ENCODE measurements at places on chromosomes 11 and 22.

- DNase-seq, result no peak
Measured at GRCh38 chr11:70031631-70032469, 46.3 kb upstream of the ANO1 start.

GRCh38 chr11:117601006-117601708, 195.9 kb downstream of the DSCAML1 start:
- DNase-seq, result no peak

DNA sequence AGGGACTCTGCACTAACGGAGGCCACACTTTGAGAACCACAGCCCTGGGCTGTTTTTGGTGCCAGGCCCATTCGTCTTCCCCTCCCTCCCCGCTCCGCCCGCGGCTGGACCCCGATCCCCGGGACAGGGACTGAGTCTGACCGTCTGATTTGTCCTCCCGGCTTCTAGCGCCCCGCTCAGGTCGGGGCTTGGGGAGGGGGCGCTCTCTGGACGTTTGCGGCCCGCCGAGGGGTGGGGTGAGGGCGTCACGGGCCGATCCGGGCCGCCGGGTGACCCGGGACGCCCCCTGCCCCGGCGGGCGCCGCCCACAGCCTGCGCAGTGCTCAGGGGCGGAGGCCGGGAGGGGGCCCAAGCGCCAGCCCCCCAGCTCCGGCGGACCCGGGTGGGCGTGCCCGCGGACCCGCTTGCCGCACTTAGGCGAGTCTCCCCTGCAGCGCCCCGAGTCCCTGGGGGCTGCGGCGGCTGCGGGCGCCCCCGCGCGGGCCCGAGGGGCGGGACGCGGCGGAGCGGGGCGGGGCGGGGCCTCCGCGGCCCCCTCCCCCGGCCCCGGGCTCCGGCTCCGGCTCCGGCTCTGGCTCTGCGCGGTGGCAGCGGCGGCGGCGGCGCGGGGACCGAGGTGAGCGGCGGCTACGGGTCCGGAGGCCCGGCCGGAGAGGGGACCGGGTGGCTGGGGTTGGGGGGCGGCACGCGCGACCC, 33.7 kb upstream of the PRR5 start:
- DNase-seq, result no peak

DNA sequence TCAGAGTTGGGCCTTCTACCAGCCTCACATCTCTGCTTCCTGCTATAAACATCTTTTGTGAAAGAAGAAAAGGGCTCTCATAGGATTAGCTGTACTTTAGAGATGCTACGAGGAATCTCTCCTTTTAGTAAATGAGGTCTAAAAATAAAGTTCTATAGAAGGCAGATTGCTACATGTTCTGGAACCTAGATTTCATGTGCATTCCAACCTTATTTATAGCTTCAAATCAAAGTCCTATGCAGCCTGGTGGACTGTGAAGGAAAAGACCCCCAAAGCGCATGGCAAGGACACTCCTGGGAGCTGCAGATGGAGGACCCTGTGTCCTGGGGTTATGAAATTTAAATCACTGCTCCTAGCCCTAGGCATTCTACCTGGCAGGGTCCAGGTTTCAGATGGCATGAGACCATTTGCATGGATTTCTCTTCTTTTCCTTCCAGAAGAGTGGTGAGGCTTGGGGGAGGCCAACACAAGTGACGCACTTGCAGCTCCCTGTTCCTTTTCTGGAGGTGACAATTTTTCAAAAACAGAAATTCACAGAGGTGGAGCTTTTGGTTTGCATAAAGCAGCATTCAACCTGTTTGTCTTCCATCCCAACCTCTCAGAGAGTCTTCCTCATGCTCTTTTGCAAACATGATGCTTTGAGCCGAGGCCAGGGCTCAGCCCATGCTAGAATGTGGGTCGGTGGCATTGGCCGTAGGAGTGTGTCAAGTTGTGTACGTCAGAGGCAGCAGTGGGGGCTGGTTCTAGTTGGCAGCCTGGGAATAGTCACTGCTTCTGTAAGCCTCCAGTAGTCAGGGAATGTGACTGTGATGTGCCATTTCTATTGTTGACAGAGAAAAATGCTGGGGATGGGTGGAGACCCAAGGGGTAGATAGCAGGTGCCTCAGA, 6.3 kb downstream of the CRY2 start:
- no peak for DNase-seq

- DNase-seq, result no peak
Measured at GRCh38 chr22:19984201-19984753, 32.3 kb downstream of the ARVCF start.

Data from fibroblast of the conjunctiva (primary cell).